ENCODE measurements at places on chromosomes 5 and 9. TPM values are rescaled to one million over a fixed set of nuclear protein-coding genes. Genes with fewer than 3 reads are reported as not detected.

Gene HAPLN1
- 2.0 TPM for polyA plus RNA-seq

Gene FOXD4
- 0.47 TPM for polyA plus RNA-seq

Gene DAB2
- polyA plus RNA-seq: 96.8 TPM

Gene NANS
- 40.3 TPM for polyA plus RNA-seq

Gene ITGA2
- 47.8 TPM for polyA plus RNA-seq

Measured in left lung (tissue), 14 donors.